ENCODE measurements at places on chromosomes 3 and 15.

DNA sequence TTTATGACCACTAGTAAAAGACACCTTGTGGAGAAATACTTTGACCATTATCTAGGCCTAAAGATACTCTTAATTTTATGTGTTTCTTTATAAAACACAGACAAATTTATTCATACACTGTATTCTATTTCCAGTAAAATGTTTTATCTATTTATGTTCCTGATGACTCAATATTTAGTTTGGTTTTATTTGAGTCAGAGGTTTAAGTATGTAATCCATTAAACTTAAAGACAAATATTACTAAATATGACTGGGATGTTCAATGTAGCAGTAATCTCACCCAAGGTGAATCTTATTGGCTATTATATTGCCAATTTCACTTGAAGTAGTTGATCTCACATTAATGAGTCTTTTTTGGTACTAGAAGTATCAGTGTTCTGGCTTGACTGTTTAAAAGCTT, 799.7 kb downstream of the CADM2 start:
- no peak for DNase-seq

DNA sequence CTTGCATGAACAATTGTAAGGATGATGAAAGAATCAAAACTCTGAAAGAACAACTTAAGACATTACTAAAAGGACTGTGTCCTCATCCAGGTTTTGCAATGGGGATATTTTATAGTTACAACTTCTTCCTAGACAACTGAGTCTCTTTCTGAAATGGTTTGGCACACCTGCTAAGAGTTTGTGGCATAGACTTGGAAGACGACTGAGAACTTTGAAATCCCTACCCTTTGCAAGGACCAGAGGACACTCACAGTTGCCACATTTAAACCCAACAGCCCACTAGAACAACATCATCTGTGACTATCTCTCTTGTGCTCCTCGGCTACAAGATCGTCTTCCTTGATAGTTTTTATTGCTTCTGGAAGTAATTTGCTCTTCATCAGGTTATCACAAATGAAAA, 342.4 kb downstream of the RORA start:
- no peak for DNase-seq

DNA sequence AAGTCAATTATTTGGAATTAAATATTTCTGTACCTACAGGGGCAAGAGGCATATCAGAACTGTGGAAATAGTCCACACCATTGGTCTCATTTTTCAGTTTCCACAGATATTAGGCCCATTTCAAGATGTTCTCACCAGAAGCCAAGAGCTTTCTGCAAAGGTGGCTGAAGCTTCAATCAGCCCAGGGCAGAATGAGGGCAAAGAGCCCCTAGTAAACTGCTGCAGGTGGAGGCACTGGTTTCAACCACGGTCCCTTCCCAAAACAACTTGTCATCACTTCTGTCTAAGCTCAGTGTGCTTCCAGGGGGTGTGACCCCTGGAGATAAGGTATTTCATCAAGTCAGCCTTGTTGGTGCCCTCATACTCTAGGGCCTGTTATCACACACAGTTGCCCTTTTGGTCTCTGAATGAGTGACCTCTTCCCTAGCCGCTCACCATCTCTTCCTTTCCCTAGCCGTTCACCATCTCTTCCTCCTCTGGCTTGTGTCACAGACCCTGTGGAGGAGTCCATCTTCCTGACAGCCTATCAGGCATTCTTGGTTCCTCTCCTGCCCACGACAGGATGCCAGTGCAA, 21.2 kb downstream of the IL17RD start:
- DNase-seq = no peak

DNA sequence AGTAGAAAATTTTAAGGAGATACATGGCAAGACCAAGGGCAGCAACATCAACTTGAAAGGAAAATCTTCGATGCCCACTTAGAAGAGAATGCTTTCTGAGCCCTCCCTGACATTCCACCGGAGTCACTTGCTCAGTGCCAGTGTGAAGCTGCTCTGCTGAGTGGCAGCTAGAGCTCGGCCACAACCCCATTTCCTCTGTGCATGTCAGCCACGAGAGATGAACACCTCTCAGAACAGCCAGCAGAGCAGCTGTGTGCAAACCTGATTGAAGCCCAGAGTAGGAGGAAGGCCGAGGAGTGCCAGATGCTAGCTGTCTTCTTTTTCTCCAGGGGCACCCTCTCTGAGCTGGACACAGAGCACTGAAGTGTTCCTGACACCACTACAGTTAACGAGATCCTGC, 12.2 kb downstream of the TARS3 start:
- DNase-seq = no peak

DNA sequence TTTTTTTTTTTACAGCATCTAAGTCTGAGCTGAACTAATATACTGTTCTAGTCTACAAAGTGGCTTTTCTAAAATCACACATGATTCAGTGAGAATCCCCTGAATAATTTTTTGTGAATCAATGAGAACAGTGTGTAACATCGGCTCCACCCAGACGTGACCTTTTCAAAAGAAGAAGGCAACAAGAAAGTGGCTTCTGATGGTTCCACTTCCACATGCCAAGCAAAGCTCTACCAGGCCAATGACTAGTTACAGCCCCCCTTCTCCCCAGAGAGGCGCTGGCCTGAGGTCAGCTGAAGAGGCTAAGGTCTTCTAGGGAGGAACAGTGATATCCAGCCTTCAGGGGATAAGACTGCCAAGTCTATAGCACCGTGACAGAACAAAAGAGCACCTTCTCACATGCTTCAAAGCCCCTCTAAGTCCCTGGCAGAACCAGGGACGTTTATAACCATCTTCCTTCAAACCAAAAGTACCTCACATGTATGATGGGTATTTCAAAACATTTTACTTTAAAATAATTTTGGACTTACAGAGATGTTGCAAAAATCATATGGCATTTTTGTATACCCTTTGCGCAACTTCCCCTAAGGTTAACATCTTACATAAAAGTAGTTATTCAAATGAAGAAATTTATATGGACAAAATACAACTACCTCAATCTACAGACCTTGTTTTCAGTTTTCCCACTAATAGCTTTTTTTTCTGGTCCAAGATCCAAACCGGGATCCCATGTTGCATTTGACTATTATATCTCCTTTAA, 177.9 kb downstream of the OSBPL10 start:
- DNase-seq = no peak

DNA sequence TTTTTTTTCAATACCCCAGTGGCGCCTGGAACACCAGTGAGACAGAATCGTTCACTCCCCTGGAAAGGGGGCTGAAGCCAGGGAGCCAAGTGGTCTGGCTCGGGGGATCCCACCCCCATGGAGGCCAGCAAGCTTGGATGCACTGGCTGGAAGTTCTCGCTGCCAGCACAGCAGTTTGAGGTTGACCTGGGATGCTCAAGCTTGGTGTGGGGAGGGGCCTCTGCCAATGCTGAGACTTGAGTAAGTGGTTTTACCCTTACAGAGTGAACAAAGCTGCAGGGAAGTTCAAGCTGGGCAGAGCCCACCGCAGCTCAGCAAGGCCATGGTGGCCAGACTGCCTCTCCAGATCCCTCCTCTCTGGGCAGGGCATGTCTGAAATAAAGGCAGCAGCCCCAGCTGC, 276.2 kb upstream of the CNTN6 start:
- no peak for DNase-seq

GRCh38 chr3:49714728-49715550, 4.5 kb downstream of the AMIGO3 start:
- DNase-seq = no peak

DNA sequence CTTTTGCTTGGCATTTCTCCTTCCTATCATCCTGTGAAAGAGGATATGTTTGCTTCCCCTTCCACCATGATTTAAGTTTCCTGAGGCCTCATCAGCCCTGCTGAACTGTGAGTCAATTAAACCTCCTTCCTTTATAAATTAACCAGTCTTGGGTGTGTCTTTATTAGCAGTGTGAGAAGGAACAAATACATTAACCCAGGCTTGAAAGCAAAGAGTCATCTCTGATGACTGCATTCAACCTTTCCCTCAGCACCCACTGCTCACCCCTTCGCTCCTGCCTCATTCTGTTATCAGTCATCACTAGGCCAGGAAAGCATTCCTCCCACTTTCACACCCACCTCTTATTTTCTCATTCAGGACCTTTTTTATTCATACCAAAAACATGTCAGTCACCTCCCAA, 59.6 kb upstream of the CASR start:
- no peak for DNase-seq

DNA sequence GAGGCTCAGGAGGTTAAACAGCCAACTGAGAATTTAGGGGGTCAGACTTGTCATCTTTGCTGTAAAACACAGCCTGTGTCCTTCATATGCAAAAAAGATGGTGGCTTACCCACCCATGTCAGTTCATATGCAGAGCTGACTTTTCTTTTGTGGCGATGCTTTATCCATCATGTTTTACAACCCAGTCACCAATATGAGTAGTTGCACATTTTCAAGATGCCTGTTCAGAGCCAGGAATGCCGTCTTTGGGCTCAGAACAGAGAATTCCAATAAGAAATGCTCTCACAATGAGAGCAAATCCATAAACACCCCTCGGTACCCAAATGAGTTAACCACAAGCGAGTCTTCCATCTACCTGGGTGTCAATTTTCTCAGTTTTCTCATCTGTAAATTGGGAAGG, 83.6 kb downstream of the TIGIT start:
- DNase-seq = no peak

DNA sequence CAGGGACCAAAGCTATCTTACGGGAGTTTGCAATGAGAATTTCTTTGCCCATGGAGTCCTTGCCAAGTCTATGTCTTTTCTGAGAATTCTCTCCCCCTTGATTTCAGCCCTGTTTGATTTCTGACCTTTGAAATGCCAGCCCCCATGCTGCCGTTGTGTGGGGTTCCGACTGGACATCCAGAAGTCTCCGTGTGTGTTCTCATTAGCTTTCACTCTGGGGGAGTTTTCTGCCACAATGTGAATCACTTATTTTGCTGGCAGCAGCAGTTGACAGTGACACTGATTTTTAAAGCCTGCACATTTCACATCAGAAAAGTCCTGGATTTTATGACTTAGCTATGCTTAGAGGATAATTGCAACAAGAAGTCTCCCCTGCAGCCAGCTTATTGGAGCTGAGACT, 98.4 kb upstream of the CTDSPL start:
- DNase-seq = no peak

DNA sequence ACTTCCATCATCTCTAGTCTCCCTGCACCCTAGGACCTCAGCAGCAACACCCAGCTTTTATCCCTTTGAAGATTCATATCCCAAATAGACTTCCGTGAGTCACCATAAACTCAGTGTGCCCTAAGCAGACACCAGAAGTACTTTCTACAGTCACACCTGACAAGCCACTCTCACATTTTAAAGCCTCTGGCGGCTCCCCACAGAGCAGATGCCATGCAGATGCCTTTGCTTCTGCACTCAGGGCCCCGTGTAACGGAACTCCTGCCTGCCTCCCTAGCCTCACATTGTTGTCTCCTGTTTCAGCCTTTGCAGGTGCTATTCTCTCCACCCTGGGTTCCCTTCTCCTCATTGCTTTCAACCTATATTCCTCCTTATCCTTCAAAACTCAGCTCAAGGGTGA, 155.5 kb upstream of the SLC24A5 start:
- no peak for DNase-seq

DNA sequence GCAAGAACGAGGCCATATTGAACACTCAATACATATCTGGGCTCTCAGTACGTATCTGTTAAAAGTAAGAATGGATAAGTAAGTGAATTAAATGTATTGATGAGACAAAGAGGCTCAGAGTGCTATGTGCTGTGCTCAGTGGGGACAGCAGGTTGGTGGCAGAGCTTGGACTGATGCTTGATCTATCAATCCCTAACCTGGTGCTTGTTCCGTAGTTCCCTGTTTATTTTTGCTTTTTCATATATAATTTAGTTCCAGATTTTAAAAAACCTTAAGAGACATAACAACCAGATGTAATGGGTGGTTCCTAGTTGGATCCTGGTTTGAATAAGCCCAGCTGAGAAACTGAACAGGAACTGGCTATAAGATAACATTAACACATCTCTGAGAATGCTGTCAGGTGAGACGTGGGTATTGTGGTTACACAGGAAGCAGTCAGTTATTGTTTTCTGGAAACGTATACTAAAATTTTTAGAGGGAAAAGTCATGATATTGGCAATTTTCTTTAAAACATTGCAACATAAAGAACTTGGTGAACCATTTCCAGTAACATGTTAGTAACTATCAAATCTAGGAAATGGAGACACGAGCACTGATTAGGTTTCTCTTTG, 120.5 kb downstream of the FOXB1 start:
- DNase-seq = no peak

DNA sequence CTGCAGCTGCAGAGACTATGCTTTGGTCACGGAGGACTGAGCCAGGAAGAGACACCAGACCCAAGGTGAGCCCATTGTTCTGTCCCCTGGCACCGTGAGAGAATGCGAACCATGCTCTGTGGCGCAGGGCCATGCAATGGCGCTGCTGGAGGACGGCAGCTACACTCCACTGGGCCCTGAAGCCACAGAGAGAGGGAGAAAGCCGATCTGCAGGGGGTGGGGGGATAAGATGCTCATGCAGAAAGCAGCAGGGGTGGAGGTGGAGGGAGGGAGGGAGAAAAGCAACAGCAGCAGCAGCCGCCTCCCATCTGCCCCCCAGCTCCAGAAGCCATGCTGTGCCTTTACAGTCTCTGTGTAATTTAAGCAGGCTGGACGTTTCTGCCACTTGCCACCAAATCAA, 5.3 kb downstream of the BDH1 start:
- DNase-seq = no peak

DNA sequence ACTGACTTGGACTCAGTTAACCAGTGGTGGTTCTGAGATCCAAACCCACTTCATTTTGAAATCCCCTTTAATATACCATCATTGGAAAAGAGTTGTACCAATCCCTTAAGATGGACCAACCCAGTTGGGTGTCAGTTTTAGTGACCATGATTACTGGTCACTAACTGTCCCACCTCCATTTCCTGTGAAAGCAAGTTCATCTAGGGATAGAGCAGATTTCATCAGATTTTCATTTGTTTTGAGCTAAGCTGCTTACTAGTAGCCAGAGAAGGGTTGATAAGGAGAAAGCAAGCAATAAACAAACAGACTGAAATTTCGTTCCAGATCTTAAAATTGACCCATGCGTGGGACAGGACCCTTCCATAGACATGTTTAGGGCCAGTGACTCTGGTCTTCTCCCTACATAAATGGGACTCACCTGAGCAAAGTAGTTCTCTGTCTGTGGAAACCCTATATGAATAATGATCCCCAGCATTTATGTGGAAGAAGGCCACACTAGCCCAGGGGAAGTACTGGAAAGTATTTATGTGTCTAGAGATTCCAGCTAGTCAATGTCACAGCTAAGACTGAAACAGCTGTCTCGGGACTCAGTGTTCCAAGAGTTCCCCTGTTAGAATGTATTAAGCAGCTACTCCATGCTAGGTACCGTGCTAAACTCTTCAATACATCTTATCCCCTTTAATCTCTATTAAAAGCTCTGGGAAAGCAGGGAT, 196.0 kb upstream of the BCL6 start:
- DNase-seq = no peak

Data from NCI-H1048 (cell line).